Naive thymus-derived CD8-positive, alpha-beta T cell (primary cell): ENCODE measurements at places on chromosomes 7 and 10. TPM values are rescaled to one million over a fixed set of nuclear protein-coding genes. Genes with fewer than 3 reads are reported as not detected.
A peak's percentile ranks its signal among the peaks of the same experiment; 100 is the strongest.

GRCh38 chr7:135664046-135664589, 1.8 kb downstream of the STMP1 start:
- H3K36me3 ChIP-seq, result peaks cover 21% of the 10 kb centered on the region
- peak overlapping the region; percentile 91 for H3K4me3 ChIP-seq
- H3K4me1 ChIP-seq, result peaks cover 59% of the 10 kb centered on the region
- H3K27ac ChIP-seq, result peak overlapping the region; percentile 90
- no peak for DNase-seq

DNA sequence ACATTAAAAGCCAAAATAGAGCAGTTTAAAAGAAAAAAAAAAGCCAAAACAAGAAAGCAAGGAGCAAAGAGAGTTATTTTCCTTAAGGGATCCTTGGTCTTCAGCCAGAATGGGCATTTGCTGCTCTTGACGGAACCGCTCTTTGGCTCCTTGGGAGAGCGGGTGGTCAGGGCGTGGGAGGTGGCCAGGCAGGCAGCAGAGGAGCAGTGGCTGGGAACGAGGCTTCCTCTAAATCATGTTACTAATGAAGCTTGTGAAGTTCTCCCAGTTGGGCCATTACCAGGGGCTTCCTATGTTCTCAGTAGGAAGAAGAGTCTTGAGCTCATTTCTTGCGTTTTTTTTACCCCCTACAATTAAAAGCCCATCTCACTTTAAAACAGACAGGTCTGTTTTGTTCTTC, 116.6 kb downstream of the DOCK1 start:
- no peaks in the 10 kb centered on the region for H3K36me3 ChIP-seq
- no peaks in the 10 kb centered on the region for H3K27me3 ChIP-seq
- no peaks in the 10 kb centered on the region for H3K4me1 ChIP-seq

Gene TLX1
- polyA plus RNA-seq, result not detected

DNA sequence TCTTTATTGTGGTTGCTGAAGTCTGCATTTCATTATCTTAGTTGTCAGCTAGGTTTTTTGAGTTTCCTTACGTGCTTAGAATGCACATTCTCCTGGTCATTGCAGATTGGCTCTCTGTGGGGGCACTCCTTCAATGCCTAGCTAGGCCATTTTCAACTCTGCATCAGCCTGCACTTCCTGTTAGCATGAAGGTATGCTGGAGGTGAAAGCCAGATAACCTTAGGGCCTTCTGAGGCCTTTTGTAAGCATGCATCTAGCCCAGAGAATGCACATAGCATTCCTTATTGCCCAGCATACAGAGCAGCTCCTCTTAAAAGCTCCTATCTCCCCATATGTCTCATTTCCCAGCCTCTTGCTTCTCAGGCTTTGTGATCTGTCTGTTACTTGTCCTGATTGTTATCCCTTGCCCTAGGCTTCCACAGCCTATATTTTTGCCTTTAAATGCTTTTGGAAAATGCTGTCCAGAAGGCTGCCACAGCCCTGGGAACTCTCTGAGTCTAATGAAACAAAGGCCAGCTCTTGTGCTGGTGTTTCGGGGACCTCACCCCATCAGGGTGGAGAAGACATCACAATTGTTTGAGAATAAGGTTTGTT, 108.1 kb upstream of the IGFBP3 start:
- H3K36me3 ChIP-seq, result no peaks in the 10 kb centered on the region
- H3K4me1 ChIP-seq, result no peaks in the 10 kb centered on the region
- DNase-seq, result no peak
- H3K27ac ChIP-seq, result no peak overlapping the region
- H3K27me3 ChIP-seq, result no peaks in the 10 kb centered on the region

DNA sequence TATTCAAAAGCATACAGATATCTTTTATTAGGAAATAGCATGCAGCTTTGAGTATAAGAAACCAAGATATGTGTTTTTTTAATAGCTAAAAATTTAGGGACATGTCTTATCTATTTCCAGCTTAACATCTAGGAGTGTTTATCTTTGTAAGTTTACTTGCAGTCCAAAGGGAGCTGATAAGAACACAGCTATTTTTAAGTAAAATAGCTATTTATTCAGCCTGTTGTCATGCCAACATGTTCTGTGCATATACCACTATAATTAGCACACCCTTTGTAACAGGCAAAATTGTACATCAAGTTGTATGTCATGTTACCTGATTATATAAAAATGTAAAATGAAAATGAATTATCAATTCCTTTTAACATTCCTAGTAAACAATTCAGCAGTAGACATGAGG, 29.6 kb downstream of the FAM133B start:
- H3K27ac ChIP-seq, result no peak overlapping the region
- no peaks in the 10 kb centered on the region for H3K27me3 ChIP-seq
- no peak overlapping the region for H3K4me3 ChIP-seq
- no peak for DNase-seq

Gene LOXL4
- 0.12 TPM for polyA plus RNA-seq
